Brain pericyte (primary cell): ENCODE measurements at places on chromosomes 12 and 14.
A peak's percentile ranks its signal among the peaks of the same experiment; 100 is the strongest.

DNA sequence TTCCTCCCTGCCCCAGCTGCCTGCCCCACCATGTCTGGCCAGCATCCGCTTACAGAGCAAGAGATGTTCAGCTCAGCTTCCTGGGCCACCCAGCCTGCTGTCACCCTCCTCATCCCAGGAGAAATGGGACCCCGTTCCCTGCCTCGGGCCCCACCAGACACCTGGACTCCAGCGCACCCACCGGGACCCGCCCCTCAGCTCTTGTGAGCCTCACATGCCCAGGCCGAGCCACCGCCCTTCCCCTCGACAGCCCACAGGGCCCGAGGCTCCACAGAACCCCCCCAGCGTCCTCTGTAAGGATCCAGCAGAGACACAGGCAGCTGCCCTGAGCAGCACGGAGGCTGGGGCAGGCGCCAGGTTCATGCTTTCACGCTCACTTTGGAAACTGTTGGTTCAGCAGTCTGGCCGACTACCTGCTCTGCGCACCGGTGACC is 18.4 kb upstream of the C14orf180 start:
- no peak for DNase-seq

DNA sequence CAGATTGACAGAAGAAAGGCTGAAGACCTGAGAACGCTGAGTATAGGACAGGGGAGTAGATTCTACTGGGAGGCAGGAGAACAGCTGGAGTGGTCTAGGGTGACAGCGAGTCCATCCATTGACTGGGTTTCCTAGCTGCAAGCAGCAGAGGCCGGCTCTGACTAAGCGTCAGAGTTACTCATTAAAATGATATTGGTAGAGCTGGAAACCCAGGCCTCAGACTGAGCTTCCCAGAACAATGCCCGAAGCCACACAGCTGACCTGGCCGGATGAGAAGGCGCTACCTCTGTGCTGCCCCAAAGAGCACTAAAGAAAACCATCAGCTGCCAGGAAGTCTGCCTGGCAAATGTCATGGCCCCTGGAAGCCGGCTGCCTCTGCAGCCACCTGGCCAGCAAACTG is 78.5 kb upstream of the FZD10 start:
- no peak for DNase-seq

GRCh38 chr12:119340578-119340977 is 6.0 kb downstream of the CCDC60 start:
- DNase-seq: no peak

- no peak for DNase-seq
Observed at GRCh38 chr12:55974308-55974730, 441 bp downstream of the RAB5B start.

DNA sequence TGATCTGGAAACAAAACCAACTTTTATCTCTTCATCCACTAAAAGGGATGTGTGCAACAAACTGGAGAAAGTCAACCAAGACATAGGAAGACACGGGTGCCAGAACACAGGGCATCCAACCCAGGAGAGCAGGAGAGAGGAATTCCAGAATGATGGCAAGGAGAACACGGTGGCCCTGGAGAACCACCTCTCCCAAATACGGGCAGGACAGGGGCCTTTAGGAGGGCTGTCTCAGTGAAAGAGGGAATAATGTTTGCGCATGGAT is 93.4 kb upstream of the EGLN3 start:
- no peak for DNase-seq

DNA sequence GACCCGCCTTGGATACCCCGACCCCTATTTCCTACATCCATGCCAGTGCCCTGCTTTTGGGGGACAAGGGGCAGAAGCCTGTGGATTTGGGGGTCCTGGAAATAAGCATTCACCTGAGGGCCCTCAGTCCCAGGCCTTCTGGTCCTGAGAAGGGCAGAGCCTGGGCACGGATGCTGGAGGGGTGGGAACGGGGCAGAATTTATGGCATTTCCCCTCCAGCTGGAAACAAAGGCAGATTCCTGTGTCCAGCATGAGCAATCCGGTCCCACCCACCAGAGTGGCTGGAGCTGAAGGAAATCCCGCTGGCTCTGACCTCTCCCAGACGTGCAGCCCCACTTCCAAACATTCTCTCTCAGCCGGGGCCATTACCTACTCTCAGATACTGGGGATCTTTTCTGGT is 9.3 kb downstream of the ANKRD33 start:
- no peak for DNase-seq

DNA sequence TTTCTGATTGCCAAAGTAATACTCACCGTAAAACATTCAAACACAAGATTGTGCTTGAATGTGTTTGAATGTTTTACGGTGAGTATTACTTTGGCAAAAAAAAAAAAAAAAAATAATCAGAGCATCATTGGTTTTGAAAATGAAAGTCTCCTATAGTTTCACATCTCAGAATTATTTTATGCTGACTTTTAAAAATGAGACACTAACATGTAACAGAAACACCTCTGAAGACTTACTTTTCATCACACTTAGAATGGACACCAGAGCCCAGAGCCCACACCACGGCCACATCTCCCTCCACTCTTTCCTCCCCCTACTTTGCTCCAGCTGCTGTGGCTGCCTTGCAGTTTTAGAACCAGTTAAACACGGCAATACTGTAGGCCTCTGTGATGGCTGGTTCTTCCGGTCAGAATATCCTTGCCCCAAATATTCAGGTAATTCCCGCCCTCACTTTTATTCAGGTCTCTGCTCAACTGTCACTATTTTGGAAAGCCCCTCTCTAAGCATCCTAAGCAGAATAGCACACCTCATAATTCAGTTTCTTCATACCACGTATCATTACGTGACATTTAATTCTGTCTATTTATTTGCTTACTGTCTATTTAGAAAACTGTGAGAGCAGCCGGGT is 138.9 kb upstream of the MAX start:
- DNase-seq: no peak

DNA sequence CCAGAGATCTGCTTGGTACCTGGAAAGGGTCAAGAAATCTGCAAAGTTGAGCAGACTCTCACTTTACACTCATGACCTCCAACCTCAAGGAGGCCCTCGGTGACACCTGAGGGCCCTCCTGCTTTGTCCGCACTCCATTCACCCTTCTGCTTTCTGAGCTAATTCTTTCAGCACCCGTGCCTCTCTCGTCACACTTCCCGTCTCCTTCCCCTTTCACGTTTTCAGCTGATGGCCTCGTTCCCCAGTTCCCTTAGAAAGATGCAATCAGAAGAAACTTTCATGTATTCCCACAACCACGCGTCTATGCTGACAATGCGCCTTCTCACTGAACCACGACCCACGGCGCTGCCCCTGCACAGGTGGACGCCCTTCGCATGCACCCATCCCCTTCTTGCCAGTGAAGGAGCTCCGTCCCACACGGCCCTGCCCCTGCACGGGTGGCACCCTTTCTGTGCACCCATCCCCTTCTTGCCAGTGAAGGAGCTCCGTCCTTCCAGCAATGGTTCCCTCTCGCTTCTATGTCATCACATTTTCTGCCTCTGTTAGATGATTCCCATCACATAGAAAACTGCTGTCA is 340.1 kb upstream of the FKBP4 start:
- DNase-seq: no peak

- no peak for DNase-seq
Observed at GRCh38 chr12:25817166-25817565, 141.3 kb upstream of the RASSF8 start.

- no peak for DNase-seq
Observed at GRCh38 chr14:29630566-29631160, 297.0 kb downstream of the PRKD1 start.

DNA sequence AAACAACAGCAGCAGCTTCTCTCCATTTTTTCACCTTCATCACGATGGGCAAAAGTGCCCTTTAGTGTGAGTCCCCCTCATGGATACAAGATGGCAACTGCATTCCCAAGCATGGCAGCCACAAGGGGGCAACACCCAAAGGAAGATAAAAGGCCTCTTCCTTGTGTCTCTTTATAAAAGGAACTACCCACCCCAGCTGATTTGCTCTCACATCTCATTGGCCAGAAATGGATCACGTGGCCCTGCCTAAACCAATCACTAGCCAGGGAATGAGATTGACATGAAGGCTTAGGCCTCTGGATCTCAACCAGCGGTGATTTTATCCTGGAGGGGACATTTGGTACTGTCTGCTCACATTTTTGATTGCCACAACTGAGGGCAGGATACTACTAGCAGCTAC is 21.9 kb upstream of the IFT81 start:
- DNase-seq: no peak

- DNase-seq: peak; percentile 33
Observed at GRCh38 chr12:7907009-7907408, 29.0 kb downstream of the SLC2A3 start.

DNA sequence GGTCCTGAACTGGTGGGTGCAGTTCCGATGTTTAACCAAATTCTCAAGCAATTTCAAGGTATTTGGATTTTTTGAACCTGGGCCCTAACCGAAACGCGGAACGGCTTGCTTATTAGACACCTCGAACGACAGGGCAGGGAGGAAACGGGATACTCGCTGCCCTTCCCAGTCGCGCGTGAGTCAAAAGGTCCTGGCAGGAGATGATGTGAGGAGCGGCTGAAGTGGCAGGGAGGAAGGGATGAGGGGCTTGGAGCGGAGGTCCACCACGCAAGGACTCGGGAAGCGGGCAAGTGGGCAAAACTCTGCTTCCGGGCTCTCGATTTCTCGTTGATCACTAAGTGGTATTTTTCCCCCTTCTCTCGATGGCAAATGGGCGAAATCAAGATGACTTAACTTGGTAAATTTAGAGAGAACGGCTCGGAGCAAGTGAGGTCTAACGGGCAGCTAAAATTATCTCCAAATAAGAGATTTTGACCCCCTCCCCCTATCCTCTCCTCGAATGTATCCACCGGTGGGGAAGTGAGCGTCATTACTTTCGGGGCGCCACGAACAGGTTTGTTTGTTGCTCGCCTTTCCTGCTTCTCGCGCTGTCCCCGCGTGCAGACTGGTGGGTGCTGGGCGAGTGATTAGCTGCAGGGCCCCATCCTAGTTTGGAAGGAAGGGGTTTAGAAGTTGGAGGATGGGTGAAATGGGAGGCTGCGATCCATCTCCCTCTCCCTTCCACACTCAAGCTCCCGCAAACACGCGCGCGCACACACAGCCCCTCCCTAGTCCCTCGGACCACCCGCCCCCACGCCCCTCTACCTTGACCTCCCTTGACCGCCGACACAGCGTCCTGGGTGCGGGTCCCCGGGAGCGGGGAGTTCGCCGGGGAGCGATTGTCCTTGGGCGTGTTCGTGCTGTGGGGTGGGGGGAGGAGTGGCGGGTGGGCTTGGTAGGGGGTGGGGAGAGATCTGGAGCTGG is 986 bp upstream of the NTF3 start:
- no peak for DNase-seq

DNA sequence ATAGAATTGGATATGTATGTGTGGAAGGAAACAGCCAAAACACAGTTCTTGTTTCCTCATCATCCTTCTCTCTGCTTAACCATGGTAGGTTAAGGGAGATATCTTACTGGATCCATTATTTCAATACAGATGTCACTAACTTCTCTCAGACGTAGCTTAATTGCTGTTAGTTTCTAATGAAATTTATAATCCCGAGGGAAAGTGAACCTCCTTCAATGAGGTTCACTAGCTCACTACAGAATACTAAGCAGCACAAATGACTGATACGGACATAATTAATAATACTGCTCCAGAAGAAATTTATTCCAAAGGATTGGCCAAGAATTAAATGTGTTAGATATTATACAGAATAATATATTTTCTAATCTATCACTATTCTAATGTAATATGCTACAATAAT is 28.6 kb upstream of the PTPRO start:
- no peak for DNase-seq

- no peak for DNase-seq
Observed at GRCh38 chr14:93587330-93587729, 156.6 kb downstream of the UNC79 start.

DNA sequence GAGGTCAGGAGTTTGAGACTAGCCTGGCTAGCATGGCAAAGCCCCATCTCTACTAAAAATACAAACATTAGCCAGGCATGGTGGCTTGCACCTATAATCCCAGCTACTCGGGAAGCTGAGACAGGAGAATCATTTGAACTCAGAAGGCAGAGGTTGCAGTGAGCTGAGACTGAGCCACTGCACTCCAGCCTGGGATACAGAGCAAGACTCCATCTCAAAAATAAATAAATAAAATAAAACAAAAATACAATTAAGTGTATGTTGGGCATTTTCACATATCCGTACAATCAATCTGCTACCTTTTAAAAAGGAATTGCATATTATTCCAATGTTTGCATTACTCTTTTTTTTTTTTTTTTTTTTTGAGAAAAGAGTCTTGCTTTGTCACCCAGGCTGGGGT is 47.7 kb upstream of the HECTD1 start:
- DNase-seq: no peak

- DNase-seq: no peak
Observed at GRCh38 chr14:69581316-69581935, 6.8 kb upstream of the CCDC177 start.

- DNase-seq: no peak
Observed at GRCh38 chr12:92905258-92905810, 23.8 kb downstream of the EEA1 start.

DNA sequence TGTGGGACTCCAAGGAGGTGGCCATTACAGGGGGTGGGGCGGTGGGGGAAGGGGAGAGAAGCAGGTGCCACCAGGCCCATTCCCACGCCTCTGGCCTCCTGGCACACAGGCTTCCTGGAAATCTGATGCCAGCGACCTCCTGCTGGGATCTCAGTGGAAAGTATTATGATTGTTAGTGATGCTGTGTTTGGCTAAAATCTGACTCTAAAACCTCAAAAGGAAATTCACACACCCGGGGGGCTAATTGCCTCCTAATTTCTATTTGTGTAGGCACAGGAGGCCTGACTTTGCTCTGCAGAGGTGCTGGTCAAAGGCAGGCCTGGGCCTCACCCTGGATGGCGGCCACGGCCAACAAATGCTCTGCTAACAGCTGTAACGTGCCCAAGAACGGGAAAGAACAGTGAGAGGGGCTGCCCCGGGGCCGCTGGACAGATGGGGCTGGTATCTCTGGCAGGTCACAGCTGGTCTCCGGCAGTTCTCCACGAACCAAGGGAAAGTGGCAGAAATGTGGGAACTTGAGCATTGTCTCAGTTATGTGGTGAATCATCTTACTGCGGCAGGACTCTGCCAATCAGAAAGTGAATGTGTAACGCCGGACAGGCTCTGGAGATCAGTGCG is 14.3 kb downstream of the FAM181A start:
- peak; percentile 96 for DNase-seq

GRCh38 chr12:86660488-86661147 is 404.4 kb upstream of the MGAT4C start:
- DNase-seq: peak; percentile 40

- DNase-seq: no peak
Observed at GRCh38 chr12:26469421-26470180, 274.2 kb downstream of the SSPN start.

DNA sequence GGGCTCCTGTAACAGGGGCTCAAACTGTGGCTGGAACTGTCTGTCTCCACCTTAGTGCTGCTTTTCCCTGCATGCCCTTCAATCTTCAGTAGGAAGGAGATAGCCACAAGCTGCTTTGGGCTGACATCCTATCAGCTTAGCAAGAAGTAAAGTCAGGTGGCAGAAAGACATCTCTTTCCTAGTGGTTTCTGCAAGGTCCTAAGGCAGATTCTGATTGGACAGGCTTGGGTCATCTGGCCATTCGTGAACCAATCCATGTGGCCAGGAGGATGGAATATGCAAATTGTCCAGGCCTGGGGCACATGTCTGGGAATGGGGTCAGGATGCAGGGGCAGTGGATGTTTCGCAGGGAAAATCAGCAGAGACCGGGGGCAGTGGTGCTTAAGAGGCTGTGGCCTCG is 5.2 kb downstream of the RITA1 start:
- no peak for DNase-seq
